Forelimb muscle (tissue), 1 donor: ENCODE measurements at places on chromosomes 11 and 22. TPM values are rescaled to one million over a fixed set of nuclear protein-coding genes. Genes with fewer than 3 reads are reported as not detected.

DNA sequence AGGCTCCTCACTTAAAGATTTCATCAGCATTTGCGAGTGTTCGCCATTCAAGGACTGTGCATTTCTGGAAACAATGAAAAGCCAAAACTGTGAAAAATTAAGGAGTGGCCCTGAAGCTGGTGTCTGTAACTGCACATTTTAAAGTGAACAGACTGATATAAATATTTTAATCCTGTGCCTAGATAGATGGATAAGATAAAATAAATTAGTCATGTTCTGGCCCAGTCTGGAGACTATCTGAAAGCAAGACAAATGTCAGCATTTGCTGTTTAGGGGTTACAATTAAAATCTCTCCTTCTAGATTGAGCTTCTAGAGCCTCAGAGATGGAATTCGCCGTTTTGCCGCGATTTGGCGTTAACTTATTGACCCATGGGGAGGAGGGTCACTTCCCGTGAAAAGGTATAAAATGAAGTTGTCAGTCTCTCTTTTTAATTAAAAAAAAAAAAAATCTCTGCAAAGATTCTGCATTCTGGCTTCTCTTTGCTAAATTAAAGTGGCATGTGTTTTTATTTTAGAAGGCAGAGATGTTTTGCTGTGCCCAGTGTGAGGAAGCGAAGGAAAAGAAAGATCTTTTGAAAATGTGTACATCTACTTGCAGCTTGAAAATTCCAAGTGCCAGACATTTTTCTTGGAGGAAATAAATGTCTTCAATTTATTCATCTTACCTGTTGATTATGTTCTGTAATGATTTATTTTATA, 79.7 kb upstream of the WNT7B start:
- no peak for DNase-seq

GRCh38 chr22:45830531-45831245, 146.3 kb downstream of the WNT7B start:
- DNase-seq = no peak

- no peak for DNase-seq
Observed at GRCh38 chr11:27976262-27976661, 131.7 kb downstream of the KIF18A start.

DNA sequence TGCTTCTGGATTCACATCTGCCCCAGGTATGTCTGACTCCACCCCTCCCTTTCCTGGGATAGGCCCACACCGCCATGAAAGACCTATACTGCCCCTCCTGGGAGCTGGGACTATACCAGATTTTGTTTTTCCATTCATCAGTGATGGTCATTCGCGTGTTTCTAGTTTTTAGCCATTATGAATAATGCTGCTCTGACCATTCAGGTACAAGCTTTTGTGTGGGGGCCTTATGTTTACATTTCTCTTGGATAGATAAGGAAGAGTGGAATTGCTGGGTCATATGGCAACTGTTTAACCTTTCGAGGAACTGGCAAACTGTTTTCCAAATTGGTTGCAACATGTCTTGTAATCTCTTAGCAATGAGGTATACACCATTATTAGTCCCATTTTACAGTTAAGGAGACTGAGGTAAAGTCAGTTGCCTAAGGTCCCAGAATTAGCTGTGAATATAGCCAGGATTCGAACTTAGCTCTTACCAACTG, 1.2 kb upstream of the TBC1D10A start:
- no peak for DNase-seq

DNA sequence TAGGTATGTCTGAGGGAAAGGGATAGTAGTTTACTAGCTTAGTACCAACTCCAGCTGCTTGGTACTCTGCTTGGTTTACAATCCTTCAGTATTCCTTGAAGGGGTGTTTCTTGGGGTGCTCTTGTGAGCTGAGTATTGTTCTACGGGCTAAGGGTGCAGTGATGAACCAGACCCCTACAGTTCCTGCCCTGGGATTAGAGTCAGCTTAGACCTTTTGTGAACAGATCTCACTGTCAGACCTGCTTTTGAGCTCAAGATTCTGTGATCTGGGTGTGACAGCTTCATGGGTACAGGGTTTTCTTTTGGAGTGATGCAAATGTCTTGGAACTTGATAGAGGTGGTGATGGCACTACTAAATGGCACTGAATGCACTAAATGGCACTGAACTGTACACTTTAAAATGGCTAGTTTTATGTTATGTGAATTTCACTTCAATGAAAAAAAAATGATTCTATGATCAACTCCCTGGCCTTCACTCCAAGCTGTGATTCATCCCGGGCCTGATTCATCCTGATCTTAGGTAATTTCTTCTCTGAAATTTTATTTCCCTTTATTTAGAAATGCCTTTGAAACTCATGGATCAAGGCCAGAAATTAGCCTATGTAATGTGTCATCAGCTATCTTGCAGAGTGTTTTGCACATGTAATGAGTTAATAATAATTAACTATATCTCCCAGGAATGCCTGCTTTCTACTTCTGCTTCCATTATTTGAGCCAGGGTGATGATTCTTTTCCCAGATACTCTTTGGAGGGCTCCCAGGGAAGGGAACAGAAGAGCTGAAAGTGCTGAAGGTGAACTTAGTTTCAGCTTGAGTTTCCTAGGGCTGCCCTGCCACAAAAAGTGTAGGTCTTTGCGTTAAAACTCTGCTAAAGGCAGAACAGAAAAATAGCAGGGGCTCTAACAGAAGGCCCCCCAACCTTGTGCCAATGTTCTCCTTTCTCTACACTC, 87.9 kb downstream of the NCAM1 start:
- DNase-seq = no peak

GRCh38 chr11:92226331-92227229, 2.0 kb downstream of the FAT3 start:
- no peak for DNase-seq

DNA sequence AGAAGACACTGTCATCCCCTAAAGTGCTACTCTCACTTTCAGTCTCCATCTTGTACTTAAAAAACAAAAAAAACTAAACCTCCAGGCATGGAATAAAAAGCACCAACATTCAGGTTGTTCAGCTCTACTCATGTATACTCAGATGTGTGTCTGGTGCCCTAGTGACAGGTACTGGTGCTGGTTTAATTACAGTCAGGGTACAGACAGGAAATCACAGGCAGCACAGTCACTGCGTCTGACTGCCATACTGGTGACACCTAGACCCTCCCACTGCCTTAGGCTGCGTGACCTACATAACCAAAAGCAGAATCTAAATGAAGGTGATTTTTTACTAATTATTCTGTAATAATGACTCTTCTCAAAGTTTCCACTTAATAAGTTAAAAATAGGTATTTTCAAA, at the start of gene ARHGAP32:
Gene ARHGAP32 (minus strand): TSS at position 176 of the 400 bp plus-strand sequence. CDS start 127 bp downstream, at position 49.
- no peak for DNase-seq

DNA sequence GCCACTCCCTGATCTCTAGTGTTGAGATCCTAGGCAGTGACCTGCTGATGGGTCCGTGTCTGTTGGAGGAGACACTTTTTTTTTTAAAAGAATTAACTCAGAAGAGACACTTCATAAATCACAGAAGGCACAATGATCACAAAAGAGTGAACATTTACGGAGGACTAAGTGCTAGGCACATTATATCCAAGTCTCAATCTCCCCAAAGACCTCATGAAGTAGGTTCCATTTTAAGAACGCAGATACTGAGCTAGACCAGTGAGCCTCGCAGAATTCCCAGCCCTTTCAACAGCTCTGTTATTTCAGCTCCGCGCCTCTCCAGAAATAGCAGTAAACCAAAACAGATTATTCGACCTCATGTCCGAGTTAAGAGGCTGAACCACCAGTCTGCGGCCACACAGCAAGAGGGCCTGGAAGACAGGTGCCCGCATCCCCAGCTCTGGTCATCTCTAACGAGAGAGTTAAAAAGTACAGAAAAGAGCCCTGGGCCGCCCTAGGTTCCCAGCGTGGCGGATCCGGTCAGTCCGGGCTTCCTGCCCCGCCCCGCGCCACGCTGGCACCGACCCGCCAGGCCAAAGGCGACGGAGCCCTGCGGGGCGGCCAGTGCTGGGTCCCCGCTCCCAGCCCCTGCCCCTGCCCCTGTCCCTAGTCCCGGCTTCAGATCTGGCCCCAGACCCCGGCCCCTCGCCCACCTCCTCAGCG, 612 bp downstream of the XBP1 start:
- DNase-seq = no peak

Gene GRM5
- polyA plus RNA-seq = not detected

Gene RPS3
- polyA plus RNA-seq = 3,554 TPM

Gene OR51B5
- 0.15 TPM for polyA plus RNA-seq

Gene OR4A16
- not detected for polyA plus RNA-seq
